ENCODE measurements at places on chromosomes 7 and 10. TPM values are rescaled to one million over a fixed set of nuclear protein-coding genes. Genes with fewer than 3 reads are reported as not detected.

ADAM12 gene
- total RNA-seq, result 0.64 TPM

ZMYND11 gene
- 30.0 TPM for total RNA-seq

ADRA2A gene
- total RNA-seq, result 0.44 TPM

ZNF679 gene
- not detected for total RNA-seq

CYP3A7 gene
- not detected for total RNA-seq

SH2B2 gene
- 1.1 TPM for total RNA-seq
